ENCODE measurements at places on chromosomes 6 and 20. TPM values are rescaled to one million over a fixed set of nuclear protein-coding genes. Genes with fewer than 3 reads are reported as not detected.

Gene KIF25
- total RNA-seq: 1.0 TPM

Gene ARFGEF3
- total RNA-seq: 0.52 TPM

Gene MYH7B
- 8.5 TPM for total RNA-seq

Gene HMGN4
- total RNA-seq: 58.7 TPM

Gene GCNT2
- total RNA-seq: 0.56 TPM

Gene PHACTR3
- total RNA-seq: not detected

Measured in gastrocnemius medialis (tissue), 4 donors.